ENCODE measurements at places on chromosomes 5 and 9.

- no peak for DNase-seq
Observed at GRCh38 chr5:96079075-96079474, 117.4 kb upstream of the ELL2 start.

GRCh38 chr5:139272471-139273321, 20.8 kb upstream of the MATR3 start:
- DNase-seq, result peak; percentile 35

DNA sequence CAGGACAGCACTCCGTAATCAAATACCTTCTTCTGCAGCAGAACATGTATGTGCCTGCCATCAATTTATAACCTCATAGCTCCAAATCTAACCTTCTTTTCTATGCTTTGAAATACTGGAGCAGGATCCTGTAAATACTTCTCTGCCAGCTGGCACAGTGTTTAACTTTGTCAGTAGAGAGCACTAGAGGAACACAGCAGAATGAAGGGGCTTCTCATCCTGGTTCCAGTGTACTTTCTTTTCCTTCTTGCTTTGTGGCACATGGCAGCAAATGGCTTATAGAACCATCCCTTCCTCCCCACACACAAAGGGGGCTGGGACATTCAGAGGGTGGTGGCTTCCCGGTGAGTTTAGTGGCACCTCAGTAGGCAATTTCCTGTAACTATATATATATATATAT, 3.8 kb upstream of the FBXW11 start:
- peak; percentile 24 for DNase-seq

- DNase-seq, result peak; percentile 6
Observed at GRCh38 chr5:60482301-60482700, 217.7 kb downstream of the DEPDC1B start.

- DNase-seq, result no peak
Observed at GRCh38 chr5:35320029-35320428, 89.7 kb upstream of the PRLR start.

DNA sequence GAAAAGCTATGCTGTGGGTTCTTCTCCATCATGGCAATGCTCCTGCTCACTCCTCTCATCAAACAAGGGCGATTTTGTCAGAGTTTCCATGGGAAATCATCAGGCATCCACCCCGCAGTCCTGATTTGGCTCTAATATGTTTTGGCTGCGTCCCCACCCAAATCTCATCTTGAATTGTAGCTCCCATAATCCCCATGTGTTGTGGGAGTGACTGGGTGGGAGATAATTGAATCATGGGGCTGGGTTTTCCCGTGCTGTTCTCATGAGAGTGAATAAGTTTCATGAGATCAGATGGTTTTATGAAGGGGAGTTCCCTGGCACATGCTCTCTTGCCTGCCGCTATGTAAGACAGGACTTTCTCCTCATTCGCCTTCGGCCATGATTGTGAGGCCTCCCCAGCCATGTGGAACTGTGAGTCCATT, 163.8 kb downstream of the GADD45G start:
- no peak for DNase-seq

DNA sequence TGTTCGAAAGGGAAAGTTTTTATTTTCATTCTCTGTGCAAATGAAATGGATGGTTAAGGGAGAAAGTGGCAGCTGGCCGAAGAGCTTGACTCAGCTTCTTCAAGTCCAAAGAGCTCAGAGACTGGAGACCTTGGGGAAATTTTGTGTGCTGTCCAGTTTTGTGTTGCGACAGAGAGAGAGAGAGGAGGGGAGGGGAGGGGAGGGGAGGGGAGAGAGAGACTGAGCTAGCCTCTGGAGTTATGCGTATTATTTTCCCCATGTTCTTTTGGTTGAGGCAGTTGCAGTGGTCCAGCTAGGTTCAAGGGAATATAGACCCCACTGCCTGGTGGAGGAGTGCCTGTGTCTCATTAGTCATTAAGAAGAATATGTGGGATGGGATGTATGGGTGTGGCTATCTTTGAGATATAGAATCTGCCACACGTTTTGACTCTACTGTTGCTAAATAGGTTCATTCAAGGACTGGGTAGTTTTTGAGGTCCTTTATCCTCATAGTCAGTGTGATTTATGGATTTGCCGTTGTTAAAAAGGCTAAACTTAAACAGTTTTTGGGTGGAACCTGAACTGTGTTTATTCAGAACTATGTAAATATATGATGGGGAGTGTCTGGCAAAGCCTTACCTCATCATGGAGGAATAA, 69.7 kb downstream of the ARHGAP26 start:
- DNase-seq, result no peak

- DNase-seq, result no peak
Observed at GRCh38 chr9:123176949-123177348, 91.4 kb downstream of the STRBP start.

GRCh38 chr5:14331386-14331781, 188.2 kb downstream of the TRIO start:
- DNase-seq, result peak; percentile 30
